ENCODE measurements at places on chromosomes 11 and 22.

GRCh38 chr11:69884286-69884685 is 65.1 kb upstream of the FGF3 start:
- DNase-seq: no peak

DNA sequence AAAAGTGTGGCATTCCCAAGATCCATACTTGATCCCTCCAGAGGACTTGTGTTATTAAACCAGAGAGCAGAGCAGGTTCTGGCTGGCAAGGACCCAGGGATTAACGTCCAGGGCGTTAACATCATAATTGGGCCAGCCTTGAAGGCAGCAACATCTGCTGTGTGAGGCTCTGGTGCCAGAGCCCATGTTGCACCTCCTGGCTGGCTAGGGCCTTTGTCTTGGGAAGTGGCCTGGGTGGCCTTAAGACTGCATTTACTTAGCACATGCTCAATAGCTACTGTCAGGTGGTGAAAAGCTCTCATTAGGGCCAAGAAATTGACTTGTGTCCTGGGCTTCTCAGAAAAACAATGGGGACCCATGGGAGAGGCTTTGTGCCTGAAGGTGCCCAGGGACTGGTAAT is 66.6 kb downstream of the CACNG2 start:
- DNase-seq: no peak

- DNase-seq: peak; percentile 6
Measured at GRCh38 chr11:72534371-72535193, 100.3 kb upstream of the CLPB start.

DNA sequence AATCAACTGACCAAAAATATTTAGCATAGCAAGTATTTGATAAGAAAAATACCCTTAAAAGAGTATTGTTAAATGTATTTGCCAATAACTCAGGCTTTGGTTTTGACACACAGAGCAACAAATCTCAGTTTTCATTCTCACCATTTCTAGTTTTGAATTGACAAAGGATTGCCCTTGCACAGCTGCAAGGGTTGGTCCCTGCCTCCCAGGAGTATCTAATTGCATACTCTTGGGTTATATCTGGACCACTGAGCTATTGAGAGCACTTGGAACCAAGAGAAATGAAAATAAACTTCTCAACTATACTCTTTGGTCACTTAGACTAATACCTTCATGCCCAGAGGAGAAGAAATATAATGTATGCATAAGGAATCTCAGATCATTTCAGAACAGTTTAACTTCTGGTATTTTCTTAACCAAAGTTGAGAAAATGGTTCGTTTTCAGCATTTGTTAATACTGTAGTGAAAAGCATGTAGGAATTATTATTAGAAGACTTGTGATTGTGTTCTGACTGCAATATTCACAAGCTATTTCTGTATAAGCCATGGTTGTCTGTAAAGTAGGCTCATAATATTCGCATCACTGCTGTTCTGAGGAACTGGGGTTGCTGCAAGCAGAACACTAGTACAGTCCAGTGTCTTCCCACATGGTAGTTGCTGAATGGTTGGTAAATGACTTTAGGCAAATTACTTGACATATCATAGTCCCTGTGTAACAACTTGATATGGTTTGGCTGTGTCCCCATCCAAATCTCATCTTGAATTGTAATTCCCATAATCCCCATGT is 7.9 kb downstream of the C2CD3 start:
- no peak for DNase-seq

GRCh38 chr22:42080287-42080686 is 787 bp downstream of the SMDT1 start:
- DNase-seq: no peak

DNA sequence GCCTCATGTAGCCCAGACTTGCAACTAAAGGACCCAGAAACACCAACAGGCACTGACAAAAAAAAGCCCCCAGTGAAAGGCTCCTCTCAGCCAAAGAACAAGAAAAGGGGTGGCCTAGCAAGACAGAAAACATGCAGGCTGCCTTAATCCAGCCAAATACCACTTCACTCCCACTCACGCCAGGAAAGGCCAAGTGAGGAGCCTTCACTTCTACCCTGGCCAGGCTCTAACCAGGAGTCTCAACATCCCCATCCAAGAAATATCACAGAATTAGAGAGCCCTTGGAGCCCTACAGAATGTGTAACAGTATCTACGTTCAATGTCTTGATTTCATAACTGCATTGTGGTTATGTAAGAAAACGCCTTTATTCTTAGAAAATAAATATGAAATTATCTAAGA is 149.0 kb downstream of the APOL5 start:
- no peak for DNase-seq

DNA sequence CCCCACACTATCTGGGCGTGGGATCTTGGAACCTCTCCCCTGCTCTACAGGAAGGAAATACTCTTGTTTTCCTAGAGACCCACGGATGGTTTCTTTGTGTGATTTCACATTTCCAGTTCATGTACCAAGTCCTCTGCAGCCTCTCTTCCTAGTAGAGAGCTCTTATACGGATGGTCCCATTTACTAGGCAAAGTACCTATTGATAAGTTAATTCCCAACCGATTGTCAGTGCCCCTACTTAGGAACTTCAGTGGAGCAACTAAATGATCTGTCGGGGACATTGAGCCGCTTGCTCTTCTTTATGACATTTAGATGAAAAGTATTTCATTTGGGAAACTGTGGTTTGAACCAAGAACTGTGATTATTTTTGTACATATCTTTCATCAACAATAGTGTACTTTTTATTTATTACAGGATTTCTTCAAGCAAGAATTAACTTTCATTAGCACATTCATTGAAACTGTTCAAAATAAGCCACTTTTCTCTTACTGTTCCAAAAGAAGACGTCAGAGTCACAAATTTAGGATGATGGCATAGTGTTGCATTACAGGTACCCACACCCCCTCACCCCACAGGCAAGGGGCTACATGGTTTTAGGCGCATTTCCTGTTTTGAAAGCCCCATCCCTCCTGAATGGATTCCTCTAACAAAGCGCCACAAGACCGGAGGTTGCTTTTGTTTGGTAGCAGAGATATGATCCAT is 34.2 kb downstream of the ELMOD1 start:
- no peak for DNase-seq

GRCh38 chr11:101668236-101668635 is 84.4 kb upstream of the TRPC6 start:
- no peak for DNase-seq

- DNase-seq: no peak
Measured at GRCh38 chr11:112042161-112042960, 17.2 kb downstream of the DLAT start.

DNA sequence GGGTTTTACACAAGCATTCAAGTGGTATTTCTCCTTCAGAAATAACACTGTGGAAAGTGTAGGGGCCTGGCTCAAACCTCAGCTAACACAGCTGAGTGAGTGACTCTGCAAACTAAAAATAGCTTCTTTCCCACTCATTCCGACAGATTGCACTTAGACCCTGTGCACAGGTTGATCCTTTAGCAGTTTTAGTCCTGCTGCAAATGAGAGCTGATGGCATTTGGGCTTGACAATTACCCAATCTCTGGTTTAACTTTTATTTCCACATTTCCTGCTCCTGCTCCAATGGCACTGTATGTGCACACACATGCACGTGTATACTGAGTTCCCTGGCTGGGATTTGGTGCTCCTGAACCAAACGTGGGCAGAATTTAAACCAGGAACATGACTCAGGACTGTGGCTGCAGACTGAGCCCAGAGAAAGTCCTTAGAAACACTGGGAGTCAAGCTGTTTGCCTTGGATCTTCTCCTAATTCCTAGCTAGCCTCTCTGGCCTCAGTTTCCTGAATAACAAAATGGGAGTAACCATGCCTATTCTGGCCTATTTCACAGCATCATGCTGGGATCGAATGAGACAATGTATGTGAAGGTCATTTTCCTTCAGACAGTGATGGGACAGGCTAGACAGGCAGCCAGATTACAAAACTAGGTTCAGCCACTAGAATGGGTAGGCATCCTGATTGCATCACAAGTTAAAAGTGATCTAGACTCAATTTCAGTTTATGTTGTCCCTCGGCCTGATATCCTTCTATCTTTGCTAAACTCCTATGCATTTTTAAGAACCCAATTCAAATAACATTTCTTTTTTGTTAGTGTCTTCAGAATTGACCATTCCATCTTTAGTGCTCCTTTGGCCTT is 58.2 kb downstream of the SERGEF start:
- DNase-seq: no peak

DNA sequence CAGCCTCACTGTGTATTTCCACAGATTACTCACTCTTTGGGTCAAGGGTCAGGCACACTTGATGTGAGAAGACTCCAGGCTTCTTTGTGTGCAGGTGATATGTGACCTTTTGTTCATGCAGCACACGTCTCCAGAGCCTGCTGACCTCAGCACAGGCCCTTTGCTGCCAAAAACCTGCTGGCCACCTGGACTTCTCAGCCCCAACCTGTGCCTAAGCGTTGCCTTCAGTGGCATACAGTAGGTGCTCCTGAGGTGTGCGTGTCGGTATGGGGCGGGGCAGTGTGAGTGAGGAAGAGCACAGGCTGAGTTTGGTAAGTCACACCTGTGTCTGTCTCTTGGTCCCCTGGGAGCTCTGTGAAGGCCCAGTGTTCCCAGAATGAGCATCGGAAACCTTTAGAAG is 58.1 kb downstream of the WNT11 start:
- no peak for DNase-seq

GRCh38 chr22:41334951-41335635 is 33.8 kb downstream of the ZC3H7B start:
- DNase-seq: no peak

DNA sequence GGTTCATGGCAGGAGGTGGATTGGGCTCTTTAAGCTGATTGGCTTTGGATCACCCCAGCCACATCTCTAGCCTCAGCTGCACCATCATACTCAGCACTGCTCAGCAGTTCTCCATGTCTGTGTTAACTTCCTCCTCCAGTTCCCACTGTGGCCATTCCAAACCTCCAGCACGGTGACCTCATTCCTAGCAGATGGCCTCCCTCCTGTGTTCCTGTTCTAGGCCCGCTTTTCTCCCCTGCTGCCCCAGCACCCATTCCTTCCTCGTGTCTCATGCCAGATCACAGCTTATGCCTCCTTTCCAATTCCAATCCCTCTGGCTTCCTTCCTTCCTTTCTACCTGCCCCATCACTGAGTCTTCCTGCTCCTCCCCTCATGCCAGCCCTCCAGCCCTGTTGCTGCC is 96.1 kb downstream of the MICAL2 start:
- no peak for DNase-seq

DNA sequence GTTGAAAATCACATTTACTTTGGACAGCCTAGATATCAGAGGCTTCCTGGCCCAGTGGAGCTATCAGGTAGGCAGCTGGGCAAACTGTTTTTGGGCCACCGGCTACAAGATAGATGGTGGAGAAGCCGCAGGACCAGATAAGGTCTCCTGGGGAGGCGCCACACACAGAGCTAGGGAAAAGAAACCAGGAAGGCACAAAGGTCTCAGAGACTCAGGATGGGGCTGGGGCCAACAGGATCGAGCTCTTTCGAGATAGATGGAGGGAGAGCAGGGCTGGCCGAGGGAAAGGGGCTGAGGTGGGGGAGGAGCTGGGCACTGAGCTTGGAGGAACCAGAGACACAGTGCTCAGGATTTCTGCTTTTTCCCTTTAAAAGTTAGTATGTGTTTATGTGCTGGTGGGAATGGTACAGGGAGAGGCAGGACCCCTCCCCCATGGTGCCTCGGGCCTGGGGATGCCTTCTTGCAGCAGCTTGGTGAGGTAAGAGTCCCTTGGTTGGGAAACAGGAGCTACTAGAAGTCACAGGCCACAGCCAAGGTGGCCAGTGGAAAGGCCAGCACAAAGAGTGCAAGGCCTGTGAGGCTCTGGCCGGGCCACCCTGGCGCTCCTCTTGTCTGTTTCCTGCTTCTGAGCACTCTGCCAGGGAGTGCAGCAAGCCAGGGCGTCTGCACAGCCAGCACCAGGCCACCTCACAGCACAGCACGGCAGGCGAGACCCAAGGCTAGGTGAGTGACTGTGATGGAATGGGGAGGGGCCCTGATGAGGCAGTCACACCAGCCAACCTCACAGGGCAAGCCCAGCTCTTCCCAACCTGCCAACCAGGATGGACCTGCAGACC is 11.5 kb upstream of the NAP1L4 start:
- DNase-seq: no peak

GRCh38 chr11:96014217-96014616 is 90.3 kb upstream of the MTMR2 start:
- no peak for DNase-seq

DNA sequence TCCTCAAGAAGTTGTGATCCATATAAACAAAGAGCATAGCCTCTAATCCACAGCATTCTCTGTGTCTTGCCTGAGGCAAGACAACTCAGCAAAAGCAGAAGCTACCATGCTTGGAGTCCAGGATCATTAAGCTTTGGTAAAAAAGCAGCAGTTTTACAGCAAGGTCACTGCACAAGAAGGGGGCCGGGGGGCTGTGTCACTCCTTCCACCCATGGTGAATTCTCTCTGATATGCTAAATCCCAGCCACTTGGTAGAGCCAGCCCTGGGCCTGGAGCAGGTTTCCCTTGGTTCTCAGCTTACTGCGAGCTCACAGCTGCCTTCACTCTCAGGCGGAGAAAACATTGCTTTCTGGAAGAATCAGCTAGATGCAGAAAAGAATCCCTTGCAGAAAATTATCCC is 144.7 kb downstream of the TENM4 start:
- DNase-seq: no peak

DNA sequence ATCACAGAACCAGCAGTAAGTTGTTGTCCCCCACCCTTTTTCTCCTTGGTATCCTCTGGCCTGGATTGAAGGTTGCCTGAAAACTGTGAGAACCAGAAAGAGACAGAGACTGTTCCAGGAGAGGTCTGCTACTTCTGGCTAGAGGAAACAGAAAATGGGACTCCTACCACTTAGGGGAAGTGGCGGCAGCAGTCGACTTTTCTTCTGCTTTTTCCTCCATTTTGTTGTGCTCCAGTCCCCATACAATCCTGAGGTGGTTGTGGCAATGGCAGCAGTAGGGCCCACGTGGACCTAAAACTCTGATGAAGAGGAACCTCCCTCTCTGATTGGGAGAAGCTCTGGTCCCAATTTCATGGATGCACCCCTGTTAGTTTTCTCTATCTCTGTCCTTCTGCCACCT is 76.0 kb upstream of the SORL1 start:
- DNase-seq: no peak

DNA sequence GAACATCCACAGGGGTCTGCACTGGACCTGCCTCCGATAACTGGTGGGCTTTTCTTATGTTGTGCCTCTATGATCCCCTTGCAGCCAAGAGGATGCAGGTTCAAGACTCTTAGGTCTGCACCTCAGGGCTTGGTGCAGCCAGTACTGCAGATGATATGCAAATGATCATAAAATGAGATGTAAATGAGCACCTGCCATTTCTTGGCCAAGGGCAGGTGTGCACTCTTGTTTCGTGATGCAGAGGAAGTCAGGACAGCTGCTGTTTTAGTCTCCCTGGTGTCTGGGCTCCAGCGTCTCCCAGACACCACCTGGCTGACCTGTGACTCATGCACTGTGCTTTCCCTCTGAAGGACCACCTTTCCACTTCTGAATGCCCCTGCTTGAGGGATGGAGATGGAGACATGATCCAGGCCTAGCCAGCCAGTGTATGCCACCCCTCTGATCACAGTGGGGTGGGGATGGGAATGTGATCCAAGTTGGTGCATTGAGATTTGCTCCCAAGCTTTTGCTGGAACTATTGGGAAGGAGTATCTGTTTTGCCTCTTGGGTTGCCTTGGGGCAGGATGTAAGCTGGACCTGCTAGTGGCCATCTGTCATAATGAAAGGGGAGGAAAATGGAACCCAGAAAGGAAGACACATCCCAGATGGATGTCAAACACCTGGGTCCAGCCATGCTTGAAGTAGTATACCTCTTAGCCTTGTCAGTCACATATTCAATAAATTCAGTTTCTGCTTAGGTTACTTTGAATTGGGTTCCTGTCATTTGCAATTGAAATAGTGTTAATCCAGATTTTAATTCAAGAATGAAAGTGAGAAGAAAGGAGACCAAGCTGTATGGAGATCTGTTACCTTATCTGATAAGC is 3.3 kb upstream of the KCNJ11 start:
- peak; percentile 82 for DNase-seq

- no peak for DNase-seq
Measured at GRCh38 chr22:40121461-40121860, 56.3 kb upstream of the TNRC6B start.

Measured in NCI-H510A treated with DMSO at 0.1 percent for 48 hours (cell line).